ENCODE measurements at places on chromosomes 1 and 21.

- DNase-seq, result no peak
Observed at GRCh38 chr1:36170643-36171412, 14.9 kb downstream of the MAP7D1 start.

- DNase-seq, result no peak
Observed at GRCh38 chr21:35273333-35273732, 224.2 kb upstream of the RUNX1 start.

DNA sequence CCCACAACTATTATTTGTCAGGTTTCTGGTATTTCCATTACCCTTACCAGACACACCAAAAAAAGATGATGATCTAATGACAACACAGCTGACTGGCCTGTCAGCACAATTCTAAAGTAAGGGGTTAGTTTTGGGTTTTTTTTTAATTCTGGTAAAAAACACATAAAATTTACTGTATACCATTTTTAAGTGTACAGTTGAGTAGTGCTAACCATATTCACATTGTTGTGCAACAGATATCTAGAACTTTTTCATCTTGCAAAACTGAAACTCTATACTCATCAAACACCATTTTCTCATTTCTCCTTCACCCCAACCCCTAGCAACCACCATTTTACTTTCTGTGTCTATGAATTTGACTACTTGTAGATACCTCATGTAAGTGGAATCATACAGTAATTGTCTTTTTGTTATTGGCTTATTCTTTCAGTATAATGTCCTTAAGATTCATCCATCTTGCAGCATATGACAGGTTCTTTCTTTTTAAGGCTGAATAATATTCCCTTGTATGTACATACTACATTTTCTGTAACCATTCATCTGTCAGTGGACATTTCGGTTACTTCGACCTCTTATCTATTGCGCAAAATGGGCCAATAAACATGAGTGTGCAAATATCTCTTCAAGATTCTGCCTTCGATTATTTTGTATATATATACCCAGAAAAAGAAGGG, 29.8 kb downstream of the ARNT start:
- no peak for DNase-seq

DNA sequence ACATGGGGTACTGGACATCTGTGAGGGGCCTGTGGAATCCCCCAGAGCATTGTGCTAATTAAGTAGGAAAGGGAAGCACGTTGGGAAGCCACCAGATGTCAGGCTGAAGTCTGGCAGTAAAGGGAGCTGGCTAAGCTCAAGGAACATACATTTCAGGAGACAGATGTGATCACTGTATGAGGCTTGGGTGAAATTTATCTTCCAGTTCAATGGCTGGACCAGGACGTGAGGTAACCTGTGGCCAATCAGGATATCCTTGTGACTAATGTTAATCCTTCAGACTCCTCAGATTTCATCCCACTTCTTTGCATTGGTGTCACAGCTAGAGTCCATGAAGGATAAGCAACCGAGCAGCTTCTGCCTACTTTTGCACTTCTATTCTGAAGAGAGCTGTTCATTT, 110.2 kb upstream of the APP start:
- no peak for DNase-seq

GRCh38 chr1:42931108-42931539, 27.5 kb downstream of the SLC2A1 start:
- peak; percentile 25 for DNase-seq

- DNase-seq, result no peak
Observed at GRCh38 chr1:179591592-179592580, at the start of gene TDRD5. TSS of gene TDRD5 (plus strand) at chr1:179591832. CDS start at chr1:179592616, 784 bp downstream.

- no peak for DNase-seq
Observed at GRCh38 chr21:45387506-45387905, 17.5 kb upstream of the COL18A1 start.

DNA sequence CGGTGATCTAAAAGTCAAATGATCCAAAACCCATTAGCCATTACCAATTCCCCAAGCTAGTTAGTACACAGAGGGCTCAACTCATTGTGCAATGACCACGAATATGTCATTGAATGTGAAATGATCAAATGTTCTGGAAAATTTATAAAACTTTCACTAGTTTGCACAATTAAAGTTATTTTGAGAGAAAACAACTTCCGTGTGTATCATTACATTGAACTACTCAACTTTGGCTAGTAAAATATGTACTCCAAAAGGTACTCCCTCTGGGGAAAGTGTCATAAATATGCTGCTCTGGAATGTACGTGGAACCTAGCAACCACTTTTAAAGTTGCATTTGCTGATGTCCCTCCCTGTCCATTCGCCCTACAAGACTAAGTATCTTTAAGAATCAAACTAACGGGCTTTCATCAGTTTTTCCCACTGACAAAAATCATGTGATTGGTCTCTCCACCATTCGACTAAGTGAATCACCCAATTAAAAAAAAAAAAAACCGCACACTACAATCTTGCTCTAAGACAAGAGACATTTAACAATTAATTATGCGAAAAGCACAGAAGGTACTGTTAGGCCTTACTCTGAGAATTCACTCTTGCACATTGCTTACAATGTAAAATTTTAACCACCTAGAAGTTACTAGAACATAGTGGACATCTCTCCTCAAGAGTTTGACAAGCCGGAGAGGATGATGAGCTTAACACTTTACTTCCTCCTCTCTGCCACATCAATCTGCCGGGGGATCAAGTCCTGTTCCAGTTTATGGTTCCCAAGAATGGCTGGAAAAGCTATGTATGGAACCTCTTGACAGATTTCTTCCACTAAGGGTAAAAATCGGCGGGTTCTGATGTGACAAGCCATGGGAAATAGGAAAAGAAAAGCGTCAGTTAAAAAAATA, 1.2 kb downstream of the ACBD3 start:
- no peak for DNase-seq

DNA sequence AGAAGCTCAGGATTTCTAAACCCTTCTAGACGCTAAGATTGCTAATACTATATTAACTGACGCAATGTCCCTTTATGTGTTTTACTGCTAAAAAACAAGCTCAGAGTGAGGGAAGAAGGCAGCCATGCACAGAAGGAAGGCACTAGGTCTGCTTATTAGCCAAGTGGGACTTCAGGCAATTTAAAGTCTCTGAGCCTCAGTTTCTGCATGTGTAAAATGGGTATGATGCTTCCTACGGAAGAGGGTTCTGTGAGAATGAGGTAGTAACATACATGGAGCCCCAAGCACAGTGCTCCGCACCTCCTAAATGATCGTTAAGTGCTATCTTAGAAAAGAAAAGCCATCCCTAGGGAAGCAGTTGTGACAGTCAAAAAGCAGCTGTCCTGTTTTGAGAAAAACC, 16.9 kb downstream of the MIS18A start:
- DNase-seq, result no peak

GRCh38 chr1:161962091-161962887, 61.4 kb downstream of the OLFML2B start:
- peak; percentile 6 for DNase-seq

DNA sequence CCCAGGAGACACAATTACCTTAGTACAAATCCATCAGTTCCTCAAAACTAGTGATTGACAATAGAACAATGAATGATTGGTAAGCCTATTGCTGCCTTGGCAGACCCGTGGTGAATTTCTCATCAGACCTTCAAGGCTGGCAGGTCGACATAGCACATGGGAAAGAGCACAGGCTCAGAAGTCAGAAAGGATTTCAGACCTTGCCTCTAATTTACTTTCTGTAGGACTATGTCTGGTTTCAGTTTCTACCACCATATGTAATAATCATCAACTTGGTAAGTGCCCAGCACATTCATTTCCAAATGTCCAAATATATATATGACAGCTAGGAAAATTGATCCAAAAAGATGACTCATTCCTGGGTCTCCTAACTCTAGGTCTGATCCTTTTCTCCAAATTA, 62.5 kb upstream of the GRHL3 start:
- no peak for DNase-seq

DNA sequence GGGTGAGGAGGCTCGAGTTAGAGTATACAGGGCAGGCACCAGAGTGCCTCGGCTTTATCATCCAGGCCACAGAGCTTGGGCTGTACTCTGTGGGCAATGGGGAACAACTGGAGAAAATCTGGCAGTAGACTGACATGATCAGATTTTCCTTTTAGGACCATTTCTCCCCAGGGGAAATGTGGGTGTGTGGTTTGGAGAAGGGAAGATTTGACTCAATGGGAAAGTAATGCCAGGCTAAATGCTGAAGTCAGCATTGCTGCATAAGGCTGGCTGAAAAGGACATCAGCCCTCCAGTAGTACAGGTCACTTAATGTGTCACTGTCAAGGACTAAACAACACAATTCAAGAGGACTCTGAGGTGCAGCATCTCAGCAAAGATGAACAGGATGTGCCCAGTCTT, 5.0 kb downstream of the FYB2 start:
- no peak for DNase-seq

DNA sequence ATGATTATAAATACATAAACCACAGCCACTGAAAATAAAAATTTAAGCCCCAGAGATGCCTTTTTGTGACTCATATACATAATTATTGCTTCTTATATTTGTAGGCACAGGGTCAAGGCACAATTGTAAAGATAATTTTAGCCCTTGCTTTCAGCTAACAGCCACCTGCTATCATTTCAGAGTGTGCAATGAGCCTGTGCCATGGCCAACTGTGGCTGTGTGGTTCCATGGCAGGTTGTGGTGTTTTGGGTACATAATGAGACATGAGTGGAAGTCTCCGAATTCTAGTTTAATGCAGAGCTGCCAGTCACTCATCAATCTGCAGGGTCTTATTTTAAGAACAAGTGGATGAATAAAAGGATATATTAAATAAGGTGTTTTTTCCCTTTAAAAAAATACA, 346.9 kb upstream of the SNX7 start:
- no peak for DNase-seq

- DNase-seq, result no peak
Observed at GRCh38 chr1:224733027-224733911, 117.2 kb downstream of the CNIH3 start.

DNA sequence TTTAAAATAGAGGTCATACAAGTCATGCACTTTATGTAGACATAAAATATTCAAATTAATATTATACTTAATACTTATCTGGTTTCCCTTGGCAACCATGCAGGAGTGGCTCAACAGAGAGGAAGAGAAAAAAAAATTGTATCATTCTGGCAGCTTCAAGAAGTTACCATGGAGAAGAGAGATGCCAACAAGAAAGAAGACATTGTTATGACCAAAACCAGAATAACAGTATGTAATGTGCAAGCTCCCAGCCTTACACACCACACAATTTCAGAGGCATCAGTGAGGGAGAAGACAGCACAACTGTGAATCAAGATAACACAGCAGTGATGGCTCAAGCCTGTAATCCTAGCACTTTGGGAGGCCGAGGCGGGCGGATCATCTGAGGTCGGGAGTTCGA, 49.1 kb upstream of the RCOR3 start:
- no peak for DNase-seq

- DNase-seq, result no peak
Observed at GRCh38 chr1:9085306-9085940, 16.0 kb upstream of the SLC2A5 start.

DNA sequence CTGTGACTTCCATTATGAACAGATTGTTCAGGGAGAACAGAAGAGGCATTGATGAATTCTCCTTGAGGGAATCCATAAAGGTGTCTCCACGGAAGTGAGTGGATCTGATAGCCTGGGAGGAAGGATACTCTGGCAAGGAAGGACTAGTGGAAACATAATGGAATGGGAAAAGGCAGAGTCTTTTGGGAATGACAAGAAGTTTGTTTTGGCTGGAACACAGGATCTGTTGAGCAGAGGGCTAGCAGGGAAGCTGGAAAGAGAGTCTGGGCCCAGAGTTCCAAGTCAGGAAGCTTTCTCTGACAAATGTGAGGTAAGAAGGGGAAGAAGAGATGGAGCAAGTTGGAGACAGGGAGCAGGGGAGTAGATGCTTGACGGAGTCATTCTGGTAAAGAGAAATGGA, 8.1 kb downstream of the ADAMTS5 start:
- no peak for DNase-seq

DNA sequence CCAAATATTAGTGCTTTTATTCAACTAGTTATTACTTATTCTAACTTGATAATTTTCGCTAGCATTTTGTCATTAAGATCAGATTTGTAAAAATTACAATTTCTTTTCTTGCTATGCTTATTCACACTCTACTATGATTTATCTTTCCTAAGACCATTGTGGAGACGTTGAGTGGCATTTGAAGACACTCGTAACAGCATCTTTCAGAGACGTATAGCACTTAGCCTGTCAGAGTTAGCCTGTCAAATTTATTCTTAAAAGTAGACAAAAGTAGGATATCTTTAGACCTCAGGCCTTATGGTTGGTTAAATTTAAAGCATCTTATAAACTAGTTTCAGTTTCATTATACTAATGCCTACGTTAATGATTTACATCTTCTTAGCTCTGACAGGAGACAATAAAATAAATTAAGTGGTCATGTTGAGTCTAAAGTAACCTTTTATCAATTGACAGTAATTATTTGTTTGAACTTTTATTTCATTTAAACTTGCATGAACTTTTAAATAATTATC, 1410.1 kb downstream of the MRPL39 start:
- no peak for DNase-seq

- no peak for DNase-seq
Observed at GRCh38 chr1:98017184-98017583, 96.3 kb upstream of the DPYD start.

DNA sequence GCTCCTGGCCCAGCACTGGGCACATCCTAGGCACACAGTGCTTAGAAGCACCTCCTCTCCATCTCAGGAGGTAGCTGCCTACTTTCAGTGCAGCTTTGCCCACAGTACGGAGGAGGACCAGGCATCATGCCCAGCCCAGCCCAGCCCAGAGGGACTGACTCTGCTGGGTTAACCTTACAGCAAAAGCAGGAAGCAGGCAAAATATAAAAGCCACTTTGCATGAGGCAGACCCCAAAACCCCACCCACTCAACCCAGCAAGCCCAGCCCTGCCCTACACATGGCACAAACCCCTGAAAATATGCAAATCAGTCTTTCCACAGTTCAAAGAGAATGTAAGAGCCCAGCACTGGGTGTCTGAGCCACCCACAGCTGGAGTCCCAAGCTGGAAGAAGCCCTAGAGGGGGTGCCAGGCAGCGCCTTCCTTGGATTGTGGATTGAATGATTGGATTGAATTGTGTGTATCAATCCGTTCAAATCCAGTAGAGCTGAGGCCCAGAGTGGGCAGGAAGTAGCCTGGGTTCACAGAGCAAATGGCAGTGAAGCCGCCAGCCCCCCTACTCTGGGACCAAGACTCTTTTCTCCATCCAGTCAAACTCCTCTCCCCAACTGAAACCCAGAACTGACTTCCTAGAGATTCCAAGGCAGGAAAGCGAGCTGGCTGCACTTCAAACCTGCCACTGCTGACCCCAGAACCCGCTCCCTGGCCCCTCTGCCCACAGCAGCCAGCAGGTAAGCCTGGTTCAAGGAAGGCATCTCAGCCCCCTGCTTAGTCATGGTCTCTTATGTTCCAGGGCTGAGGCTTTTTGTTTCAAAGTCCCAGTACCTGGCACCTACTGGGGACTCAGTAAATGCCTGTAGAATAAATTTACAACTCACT, 117.7 kb downstream of the LACTBL1 start:
- no peak for DNase-seq

Measured in stimulated activated CD4-positive, alpha-beta T cell treated with anti-CD3 and anti-CD28 coated beads, TNF-alpha, amount 100 ng/mL, for 4 hours (primary cell).